ENCODE measurements at places on chromosomes 1 and 21.
A peak's percentile ranks its signal among the peaks of the same experiment; 100 is the strongest.

DNA sequence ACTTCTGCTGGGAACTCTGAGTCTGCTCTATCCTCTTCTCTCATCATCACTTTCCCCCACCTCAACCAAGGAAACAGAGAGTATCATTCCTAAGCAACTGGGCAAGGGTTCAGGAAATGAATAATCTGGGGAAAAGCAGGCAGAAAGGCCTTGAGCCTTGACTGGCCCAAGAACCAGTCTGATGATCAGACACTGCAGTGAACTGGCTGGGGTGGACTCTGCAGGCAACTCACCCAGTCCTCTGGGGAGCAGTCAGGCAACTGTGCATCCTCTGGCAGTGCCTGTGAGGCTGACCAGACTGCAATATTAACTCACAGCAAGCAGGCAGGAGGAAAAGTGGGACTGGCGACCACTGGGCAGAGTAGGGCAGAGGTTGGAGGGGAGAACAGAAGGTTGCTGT is 991 bp downstream of the ANKRD35 start:
- H3K27me3 ChIP-seq: peaks cover 9% of the 10 kb centered on the region
- DNase-seq: no peak
- H3K4me1 ChIP-seq: peaks cover 24% of the 10 kb centered on the region
- H3K4me3 ChIP-seq: peak overlapping the region; percentile 80

- no peak for DNase-seq
- H3K4me1 ChIP-seq: no peaks in the 10 kb centered on the region
- no peak overlapping the region for H3K27ac ChIP-seq
- no peak overlapping the region for H3K4me3 ChIP-seq
- no peaks in the 10 kb centered on the region for H3K27me3 ChIP-seq
Observed at GRCh38 chr1:219724440-219724839, 111.5 kb upstream of the ZC3H11B start.

DNA sequence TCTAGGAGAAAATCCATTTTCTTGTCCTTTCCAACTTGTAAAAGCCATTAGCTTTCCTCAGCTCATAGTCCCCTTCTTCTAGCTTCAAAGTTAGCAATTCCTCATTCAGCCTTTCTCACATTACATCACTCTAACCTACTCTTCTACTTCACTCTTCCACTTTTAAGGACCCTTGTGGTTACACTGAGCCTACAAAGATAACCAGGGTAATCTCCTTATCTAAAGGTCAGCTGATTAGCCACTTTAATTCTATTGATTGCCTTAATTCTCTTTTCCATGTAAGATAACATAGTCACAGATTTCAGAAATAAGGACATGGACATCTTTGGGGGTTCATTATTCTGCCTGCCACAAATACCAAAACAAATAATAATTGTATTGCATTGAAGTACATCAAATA is 8.5 kb upstream of the SPATA6 start:
- peaks cover 3% of the 10 kb centered on the region for H3K36me3 ChIP-seq
- H3K27me3 ChIP-seq: no peaks in the 10 kb centered on the region
- no peaks in the 10 kb centered on the region for H3K4me1 ChIP-seq
- no peak overlapping the region for H3K27ac ChIP-seq
- H3K4me3 ChIP-seq: no peak overlapping the region

GRCh38 chr1:194230351-194231144 is 1044.1 kb upstream of the B3GALT2 start:
- no peak for DNase-seq
- no peak overlapping the region for H3K27ac ChIP-seq
- H3K36me3 ChIP-seq: no peaks in the 10 kb centered on the region
- H3K4me1 ChIP-seq: no peaks in the 10 kb centered on the region
- no peaks in the 10 kb centered on the region for H3K27me3 ChIP-seq

GRCh38 chr21:28220680-28221079 is 772.0 kb downstream of the LTN1 start:
- no peak for DNase-seq
- no peaks in the 10 kb centered on the region for H3K4me1 ChIP-seq
- H3K4me3 ChIP-seq: no peak overlapping the region
- H3K27me3 ChIP-seq: peaks cover 3% of the 10 kb centered on the region

DNA sequence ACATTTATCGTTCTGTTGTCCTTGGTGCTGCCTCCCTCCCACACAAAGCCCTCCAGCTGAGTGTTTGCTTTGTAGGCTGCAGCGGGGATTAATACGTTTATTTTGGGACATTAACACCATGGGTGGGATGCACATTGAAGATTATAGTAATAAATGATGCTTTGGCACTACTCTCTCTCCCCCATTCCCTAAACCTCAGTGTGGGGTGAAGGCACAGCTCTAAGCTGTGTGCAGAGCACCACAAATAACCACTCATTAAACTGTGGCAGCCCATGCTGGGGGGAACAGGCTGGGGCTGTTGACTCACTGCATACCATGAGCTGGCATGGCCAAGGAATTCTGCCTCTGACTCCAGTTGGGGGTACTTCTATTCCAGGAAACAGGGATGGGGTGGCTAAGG is 7.7 kb downstream of the PCP4L1 start:
- H3K4me1 ChIP-seq: peaks cover 2% of the 10 kb centered on the region
- no peak overlapping the region for H3K4me3 ChIP-seq
- no peak for DNase-seq
- H3K27me3 ChIP-seq: peaks cover 7% of the 10 kb centered on the region

DNA sequence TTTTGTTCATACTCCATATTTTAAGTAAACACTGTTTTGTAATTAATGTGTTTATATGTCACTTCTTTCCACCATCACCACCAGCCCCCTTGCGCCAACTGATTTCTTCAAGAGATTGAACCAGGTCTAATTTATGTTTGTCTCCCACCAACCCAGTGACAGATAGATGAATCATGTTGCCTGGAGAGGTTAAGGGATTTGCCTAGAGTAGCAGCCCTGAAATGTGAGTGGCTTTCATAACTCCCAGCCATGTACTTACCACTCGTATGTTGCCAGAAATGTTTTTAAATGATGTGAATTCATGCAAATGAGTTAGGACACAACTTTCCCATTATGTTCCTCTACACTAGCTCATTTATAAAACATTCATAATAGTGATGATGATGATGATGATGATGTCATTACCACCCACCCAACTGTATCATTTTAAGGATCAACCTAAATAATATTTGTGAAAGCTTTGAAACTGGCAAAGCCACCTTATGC is 86.9 kb downstream of the LRRC8D start:
- peaks cover 6% of the 10 kb centered on the region for H3K36me3 ChIP-seq
- H3K4me3 ChIP-seq: no peak overlapping the region
- peak overlapping the region; percentile 93 for H3K27ac ChIP-seq

- H3K4me1 ChIP-seq: peaks cover 38% of the 10 kb centered on the region
- peaks cover 2% of the 10 kb centered on the region for H3K27me3 ChIP-seq
- H3K4me3 ChIP-seq: no peak overlapping the region
Observed at GRCh38 chr1:113137563-113137962, 64.6 kb downstream of the LRIG2 start.

DNA sequence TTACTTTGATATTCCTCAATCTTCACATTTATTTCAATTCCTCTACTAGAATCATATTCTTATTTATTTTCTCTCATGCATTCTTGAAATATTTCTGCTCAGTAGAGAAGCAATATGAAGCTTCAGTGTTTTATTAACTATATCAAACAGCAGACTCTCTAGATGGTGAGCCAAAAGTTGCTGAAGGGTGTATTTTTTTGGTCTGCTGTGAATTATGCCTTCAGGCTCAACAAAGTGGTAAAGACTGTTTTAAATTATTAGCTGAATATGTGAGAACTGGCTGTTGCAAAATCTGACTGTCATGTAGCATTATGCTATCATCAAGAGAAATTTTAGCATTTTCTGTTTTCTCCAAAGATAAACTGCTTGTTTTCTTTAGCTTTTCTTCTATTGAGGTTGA is 24.9 kb upstream of the CDC42BPA start:
- DNase-seq: no peak
- peaks cover 2% of the 10 kb centered on the region for H3K27me3 ChIP-seq
- H3K27ac ChIP-seq: no peak overlapping the region
- peaks cover 3% of the 10 kb centered on the region for H3K36me3 ChIP-seq
- no peaks in the 10 kb centered on the region for H3K4me1 ChIP-seq
- no peak overlapping the region for H3K4me3 ChIP-seq

DNA sequence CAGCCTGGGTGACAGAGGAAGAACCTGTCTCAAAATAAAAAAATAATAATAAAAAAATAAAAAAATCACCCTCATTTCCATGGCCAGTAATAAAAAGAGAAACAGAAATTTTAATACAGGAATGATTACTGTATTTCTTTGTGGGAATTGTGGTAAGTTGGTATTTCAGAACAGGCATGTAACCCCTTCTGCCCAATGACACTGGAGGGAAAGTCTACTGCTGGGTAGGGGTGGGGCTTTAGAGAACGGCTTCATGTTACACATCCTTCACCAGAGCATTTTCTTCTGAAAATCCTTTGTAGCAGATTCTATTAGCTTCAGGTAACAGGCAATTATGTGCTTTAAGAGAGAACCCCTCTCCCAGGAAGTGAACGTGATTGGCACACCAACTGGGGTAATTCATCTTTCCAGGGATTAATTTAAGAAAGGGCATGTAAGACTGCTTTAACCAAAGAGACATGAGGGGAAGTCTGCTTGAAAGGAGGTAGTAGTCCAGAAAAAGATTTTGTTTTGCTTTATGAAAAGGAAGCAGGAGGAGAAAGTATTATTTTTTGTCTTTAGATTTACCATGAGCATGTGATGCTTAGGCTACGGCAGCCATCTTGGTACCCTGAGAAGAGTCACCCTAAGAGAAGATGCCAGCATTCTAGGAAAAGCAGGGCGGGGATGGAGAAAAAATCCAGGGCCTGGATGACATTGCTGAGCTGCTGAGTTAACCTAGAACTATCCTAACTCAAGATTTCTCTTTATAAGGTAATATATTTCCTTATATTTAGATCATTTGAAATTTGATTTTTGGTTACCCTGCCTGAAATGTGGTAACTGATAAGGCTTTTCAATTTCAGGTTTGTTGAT is 57.7 kb upstream of the DPT start:
- no peaks in the 10 kb centered on the region for H3K36me3 ChIP-seq
- H3K4me3 ChIP-seq: no peak overlapping the region
- DNase-seq: no peak
- no peak overlapping the region for H3K27ac ChIP-seq

- H3K27ac ChIP-seq: no peak overlapping the region
- H3K27me3 ChIP-seq: no peaks in the 10 kb centered on the region
- H3K4me3 ChIP-seq: no peak overlapping the region
Observed at GRCh38 chr1:161801955-161802354, 35.8 kb downstream of the ATF6 start.

- no peak for DNase-seq
- peaks cover 8% of the 10 kb centered on the region for H3K27me3 ChIP-seq
Observed at GRCh38 chr1:2981388-2981787, 39.9 kb upstream of the ACTRT2 start.

DNA sequence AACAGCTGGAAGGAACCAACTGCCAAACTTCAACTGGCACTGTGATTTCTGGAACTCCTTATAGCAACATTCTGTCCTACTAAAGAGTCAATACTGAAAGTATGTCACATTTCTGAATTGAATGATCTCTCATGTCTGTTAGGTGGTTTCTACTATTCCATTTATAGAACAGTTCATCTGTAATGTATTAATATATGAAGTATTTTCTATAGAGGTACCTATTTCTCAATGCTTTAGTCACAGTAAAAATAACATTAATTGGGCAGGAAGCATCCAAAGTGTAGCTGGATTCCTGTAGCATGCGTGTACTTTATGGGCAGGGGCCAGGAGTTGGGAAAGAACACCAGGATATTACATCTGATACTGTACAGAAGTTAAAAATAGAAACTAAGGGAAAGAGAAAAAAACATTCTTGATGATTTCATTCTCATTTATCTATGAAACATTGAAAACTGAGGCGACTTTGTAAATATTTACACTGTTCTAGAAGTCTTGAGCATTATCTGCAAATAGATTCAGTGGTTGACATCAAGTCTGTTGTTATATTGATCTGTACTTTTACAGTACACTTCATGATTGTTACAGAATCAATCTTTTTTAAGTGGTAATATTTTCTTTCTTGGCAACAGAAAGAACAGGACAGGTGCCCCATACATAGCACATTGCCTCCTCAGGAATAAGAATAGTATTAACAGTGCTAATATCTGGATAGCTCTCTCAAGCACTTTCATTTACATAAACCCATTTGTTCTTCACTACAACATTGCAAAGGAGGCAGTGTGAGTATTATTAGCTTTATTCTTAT is 6.2 kb upstream of the ZNF281 start:
- peaks cover 8% of the 10 kb centered on the region for H3K4me1 ChIP-seq
- DNase-seq: no peak
- peak overlapping the region; percentile 62 for H3K27ac ChIP-seq

GRCh38 chr1:226534645-226535044 is 13.9 kb upstream of the STUM start:
- no peak for DNase-seq
- no peaks in the 10 kb centered on the region for H3K4me1 ChIP-seq
- H3K27ac ChIP-seq: no peak overlapping the region

- no peak overlapping the region for H3K27ac ChIP-seq
- DNase-seq: no peak
- peaks cover 9% of the 10 kb centered on the region for H3K27me3 ChIP-seq
- no peak overlapping the region for H3K4me3 ChIP-seq
Observed at GRCh38 chr1:109243860-109244552, 5.3 kb upstream of the CELSR2 start.

GRCh38 chr1:203322500-203323179 is 17.3 kb downstream of the BTG2 start:
- H3K4me3 ChIP-seq: peak overlapping the region; percentile 14
- H3K36me3 ChIP-seq: peaks cover 5% of the 10 kb centered on the region
- H3K27ac ChIP-seq: peak overlapping the region; percentile 91

- no peaks in the 10 kb centered on the region for H3K36me3 ChIP-seq
- no peak for DNase-seq
- H3K27ac ChIP-seq: no peak overlapping the region
- peaks cover 2% of the 10 kb centered on the region for H3K27me3 ChIP-seq
- no peak overlapping the region for H3K4me3 ChIP-seq
- H3K4me1 ChIP-seq: no peaks in the 10 kb centered on the region
Observed at GRCh38 chr1:117757668-117758067, 151.8 kb downstream of the TENT5C start.

DNA sequence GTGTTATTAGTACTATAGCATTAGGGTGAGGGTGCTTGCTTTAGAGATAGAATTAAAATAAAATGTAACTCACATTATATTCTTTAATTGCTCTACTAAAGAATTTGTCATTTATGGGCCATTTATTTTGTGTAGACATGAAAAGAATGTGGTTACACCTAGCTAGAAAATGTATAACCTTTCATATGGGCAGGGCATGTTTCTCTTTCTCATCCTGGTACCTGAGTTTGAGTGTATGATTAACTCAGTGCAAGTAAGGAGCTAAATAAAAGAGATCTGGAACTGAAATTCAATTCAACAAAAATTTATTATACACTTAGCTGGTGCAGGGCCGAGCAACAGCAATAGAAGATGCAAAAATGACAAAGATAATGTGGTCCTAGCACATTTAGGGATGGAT is 47.4 kb downstream of the MAP3K7CL start:
- no peak overlapping the region for H3K27ac ChIP-seq
- H3K4me3 ChIP-seq: no peak overlapping the region
- H3K36me3 ChIP-seq: no peaks in the 10 kb centered on the region
- no peaks in the 10 kb centered on the region for H3K27me3 ChIP-seq
- H3K4me1 ChIP-seq: no peaks in the 10 kb centered on the region
- DNase-seq: no peak

All from endothelial cell (in vitro differentiated cells).